Thymus (tissue), 14 donors: ENCODE measurements at places on chromosomes 12 and 14.

DNA sequence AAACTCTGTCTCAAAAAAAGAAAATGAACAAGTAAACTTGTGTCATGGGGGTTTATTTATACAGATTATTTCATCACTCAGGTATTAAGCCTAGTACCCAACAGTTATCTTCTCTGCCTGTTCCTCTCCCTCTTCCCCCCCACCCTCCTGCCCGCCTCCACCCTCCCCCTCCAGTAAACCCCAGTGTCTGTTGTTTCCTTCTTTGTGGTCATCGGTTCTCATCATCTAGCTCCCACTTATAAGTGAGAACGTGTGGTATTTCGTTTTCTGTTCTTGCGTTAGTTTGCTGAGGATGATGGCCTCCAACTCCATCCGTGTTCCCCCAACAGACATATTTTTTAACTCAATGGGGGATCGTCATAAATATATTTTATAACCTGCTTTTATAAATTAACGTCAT is 12.3 kb downstream of the IL31 start:
- no peak overlapping the region for H3K27ac ChIP-seq
- H3K4me1 ChIP-seq, result no peaks in the 10 kb centered on the region
- no peaks in the 10 kb centered on the region for H3K36me3 ChIP-seq
- no peaks in the 10 kb centered on the region for H3K27me3 ChIP-seq

GRCh38 chr12:58930770-58931324 is 10.5 kb upstream of the LRIG3 start:
- peak overlapping the region; percentile 43 for H3K27ac ChIP-seq
- H3K4me1 ChIP-seq, result no peaks in the 10 kb centered on the region
- no peak for DNase-seq
- no peak overlapping the region for H3K4me3 ChIP-seq
- H3K36me3 ChIP-seq, result no peaks in the 10 kb centered on the region
- no peaks in the 10 kb centered on the region for H3K27me3 ChIP-seq

DNA sequence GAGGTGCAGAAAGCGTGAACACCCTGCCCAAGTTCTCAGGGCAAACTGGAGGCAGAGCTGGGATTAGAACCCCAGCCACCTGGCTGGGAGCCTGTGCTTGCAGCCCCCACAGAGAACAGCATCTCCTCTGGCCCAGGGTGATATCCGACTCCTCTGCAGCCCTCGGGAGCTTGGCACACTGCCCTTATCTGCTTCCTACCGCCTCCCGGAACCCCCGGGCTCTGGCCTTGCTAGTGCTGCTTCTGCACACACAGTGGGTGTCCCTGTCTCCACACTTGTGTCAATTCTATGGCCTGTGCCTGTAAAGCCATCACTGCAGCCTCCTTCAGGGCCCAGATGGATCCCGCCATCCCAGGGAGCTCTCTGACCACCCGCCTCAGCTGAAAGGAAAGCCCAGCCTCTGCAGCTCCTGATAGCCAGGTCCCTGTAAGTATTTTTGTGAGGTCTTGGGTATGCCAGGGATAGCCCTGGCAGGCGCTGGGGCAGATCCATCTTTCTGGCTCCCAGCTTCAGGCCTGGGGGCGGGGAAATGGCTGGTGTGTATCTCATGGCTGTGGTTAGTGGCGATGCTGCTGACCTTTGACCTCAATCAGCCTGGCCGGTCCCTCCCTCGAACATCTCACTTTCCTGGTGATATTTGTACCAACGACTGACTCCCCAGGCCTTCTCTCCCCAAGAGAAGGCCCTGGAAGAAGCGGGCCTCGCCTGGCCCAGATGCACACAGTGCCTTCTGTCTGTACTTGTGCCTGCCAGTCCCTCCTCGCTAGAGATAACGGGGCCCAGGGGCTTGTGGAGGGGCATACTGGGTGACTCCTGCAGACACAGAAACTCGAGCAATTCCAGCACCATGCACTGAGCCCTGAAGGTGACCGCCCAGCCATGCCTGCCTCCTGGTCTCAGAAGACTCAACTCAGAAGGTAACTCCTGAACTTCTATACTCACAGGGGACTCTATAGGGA is 183.8 kb downstream of the CALM1 start:
- H3K4me3 ChIP-seq, result no peak overlapping the region
- no peaks in the 10 kb centered on the region for H3K4me1 ChIP-seq
- H3K27me3 ChIP-seq, result no peaks in the 10 kb centered on the region
- H3K27ac ChIP-seq, result no peak overlapping the region
- no peak for DNase-seq

DNA sequence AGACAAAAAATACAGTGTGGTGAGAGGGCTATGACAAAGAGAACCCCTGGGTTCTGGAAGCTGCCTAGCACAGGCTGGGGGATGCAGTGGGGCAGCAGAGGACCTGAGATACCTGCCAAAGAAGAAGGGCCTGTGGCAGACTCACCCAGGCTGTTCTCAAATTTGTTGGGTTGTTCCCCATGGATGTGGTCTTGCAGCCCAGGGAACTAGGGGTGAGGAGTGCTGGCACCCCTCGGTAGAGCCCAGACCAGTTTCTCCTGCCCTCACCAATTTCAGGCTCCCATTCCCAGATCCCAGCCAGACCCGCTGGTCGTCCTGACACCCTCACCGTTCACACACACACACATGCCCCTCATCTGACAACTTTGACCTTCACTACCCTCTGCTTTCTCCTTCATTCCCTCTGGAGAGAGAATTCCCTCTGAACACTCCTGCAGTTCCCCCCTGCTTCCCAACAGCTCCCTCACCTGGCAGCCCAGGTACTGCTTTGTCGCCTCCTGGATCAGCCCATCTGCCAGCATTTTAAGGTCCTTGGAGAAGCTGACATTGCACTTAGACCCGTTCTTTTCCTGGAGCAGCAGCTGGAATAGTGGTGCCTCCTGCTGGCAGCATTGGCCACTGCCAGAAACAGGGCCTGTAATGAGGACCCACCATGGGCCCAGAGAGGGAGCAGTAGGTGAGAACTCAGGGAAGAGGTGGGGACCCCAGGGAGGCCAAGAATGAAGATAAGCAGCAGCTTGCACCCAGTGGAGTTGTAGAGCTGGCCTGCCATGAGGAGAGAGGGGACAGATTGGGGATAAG is 5.9 kb upstream of the GDF11 start:
- DNase-seq, result no peak
- H3K4me1 ChIP-seq, result peaks cover 28% of the 10 kb centered on the region
- no peak overlapping the region for H3K4me3 ChIP-seq
- H3K36me3 ChIP-seq, result no peaks in the 10 kb centered on the region
- no peaks in the 10 kb centered on the region for H3K27me3 ChIP-seq
- H3K27ac ChIP-seq, result peak overlapping the region; percentile 87

- peaks cover 44% of the 10 kb centered on the region for H3K36me3 ChIP-seq
- no peak overlapping the region for H3K4me3 ChIP-seq
- no peaks in the 10 kb centered on the region for H3K27me3 ChIP-seq
- peaks cover 10% of the 10 kb centered on the region for H3K4me1 ChIP-seq
- H3K27ac ChIP-seq, result no peak overlapping the region
- DNase-seq, result no peak
These were observed 60.6 kb downstream of the LGMN start for GRCh38 chr14:92687681-92688433.

- no peak overlapping the region for H3K4me3 ChIP-seq
- H3K36me3 ChIP-seq, result no peaks in the 10 kb centered on the region
- H3K27me3 ChIP-seq, result no peaks in the 10 kb centered on the region
These were observed 43.9 kb downstream of the SSPN start for GRCh38 chr12:26239122-26239851.

- H3K36me3 ChIP-seq, result no peaks in the 10 kb centered on the region
- H3K4me1 ChIP-seq, result no peaks in the 10 kb centered on the region
- no peak overlapping the region for H3K4me3 ChIP-seq
- no peaks in the 10 kb centered on the region for H3K27me3 ChIP-seq
These were observed 11.3 kb downstream of the ACOT6 start for GRCh38 chr14:73623504-73624054.

- DNase-seq, result no peak
- no peaks in the 10 kb centered on the region for H3K4me1 ChIP-seq
- H3K27ac ChIP-seq, result no peak overlapping the region
- H3K4me3 ChIP-seq, result no peak overlapping the region
- no peaks in the 10 kb centered on the region for H3K27me3 ChIP-seq
- no peaks in the 10 kb centered on the region for H3K36me3 ChIP-seq
These were observed 133.9 kb upstream of the SCAF11 start for GRCh38 chr12:46124132-46124847.

DNA sequence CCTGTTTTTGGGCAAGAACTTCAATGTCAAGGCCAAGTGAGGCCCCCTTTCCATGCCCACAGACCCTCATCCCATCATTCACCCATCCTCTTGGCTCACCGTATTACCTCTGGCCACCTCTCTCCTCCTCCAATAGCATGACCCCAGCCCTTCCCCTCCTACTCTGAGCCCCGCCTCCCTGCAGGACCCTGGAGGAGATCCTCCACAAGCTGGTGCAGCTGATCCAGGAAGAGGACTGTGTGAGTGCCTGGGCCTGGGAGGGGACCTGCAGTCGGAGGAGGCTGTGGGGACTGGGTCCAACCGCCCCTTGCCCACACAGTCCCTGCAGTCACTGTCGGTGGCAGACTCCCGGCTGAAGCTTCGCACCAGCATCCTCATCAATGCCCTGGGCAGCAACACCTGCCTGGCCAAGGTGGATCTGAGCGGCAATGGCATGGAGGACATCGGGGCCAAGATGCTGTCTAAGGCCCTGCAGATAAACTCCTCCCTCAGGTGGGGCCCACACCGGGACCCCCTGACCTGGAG is 7.2 kb downstream of the CARMIL3 start:
- peaks cover 6% of the 10 kb centered on the region for H3K4me1 ChIP-seq
- no peak overlapping the region for H3K4me3 ChIP-seq
- H3K36me3 ChIP-seq, result no peaks in the 10 kb centered on the region
- H3K27me3 ChIP-seq, result peaks cover 4% of the 10 kb centered on the region

DNA sequence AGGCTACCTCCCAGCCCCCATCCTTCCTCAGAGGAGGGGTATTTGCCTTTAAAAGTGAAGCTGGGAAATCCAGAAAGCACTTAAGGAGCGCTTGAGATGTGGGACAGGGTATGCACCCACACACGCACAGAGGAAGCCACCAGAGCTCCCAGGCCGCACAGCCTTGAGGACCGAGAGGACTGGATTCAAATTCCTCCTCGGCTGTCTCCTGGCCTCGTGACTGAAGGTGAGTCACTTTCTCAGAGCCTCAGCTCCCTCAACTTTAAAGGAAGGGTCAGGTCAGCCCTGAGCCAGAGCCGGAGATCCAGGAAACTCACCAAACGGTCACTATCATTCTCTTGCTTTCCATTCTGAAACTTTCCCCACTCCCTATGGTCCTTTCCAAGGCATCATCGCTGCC is 37.6 kb downstream of the BCL11B start:
- no peak overlapping the region for H3K4me3 ChIP-seq
- DNase-seq, result no peak
- H3K27me3 ChIP-seq, result no peaks in the 10 kb centered on the region
- peaks cover 94% of the 10 kb centered on the region for H3K4me1 ChIP-seq
- H3K36me3 ChIP-seq, result peaks cover 78% of the 10 kb centered on the region

GRCh38 chr14:87896393-87897380 is 96.3 kb downstream of the GALC start:
- H3K4me1 ChIP-seq, result no peaks in the 10 kb centered on the region
- DNase-seq, result peak; percentile 10
- H3K27ac ChIP-seq, result no peak overlapping the region

GRCh38 chr12:48109424-48109823 is 3.5 kb upstream of the SENP1 start:
- H3K36me3 ChIP-seq, result no peaks in the 10 kb centered on the region
- no peak overlapping the region for H3K27ac ChIP-seq
- no peak overlapping the region for H3K4me3 ChIP-seq
- H3K27me3 ChIP-seq, result peaks cover 2% of the 10 kb centered on the region
- no peak for DNase-seq

DNA sequence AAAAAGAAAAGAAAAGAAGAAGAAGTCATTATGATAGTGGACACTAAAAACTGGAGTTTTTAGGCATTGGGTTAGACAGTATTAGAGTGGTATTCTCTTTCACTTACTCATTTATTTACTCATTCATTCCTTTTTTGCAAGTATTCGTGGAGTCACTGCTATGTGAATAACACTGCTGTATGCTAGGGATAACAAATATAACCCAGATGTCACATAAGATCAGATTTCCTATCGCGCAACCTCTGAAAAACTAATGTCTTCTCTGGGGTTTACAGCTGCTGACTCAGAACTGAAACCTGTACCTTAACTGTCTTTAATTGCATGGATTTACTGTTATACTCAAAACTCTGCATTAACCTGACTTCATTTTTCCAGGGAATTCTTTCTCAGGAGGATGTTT is 353.7 kb downstream of the LRIG3 start:
- no peak for DNase-seq
- H3K36me3 ChIP-seq, result no peaks in the 10 kb centered on the region
- no peaks in the 10 kb centered on the region for H3K4me1 ChIP-seq
- H3K4me3 ChIP-seq, result no peak overlapping the region
- no peak overlapping the region for H3K27ac ChIP-seq

DNA sequence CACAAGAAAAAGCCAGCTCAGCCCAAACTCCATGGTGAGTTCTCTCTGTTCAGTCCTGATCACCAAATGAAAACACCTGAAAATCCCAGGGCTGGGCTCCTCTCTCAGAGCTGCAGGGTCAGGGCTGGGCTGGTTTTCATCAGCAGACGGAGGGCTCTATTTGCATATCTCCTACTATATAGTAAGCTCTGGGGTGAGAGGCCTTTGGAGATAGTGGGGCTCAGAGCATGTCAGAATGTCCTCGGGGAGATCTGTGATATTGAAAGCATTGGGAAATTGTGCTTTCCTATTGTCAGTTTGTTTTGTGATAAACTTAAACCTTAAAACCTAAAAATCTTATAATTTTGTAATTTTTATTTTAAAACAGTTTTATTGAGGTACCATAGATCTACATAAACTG is 742.6 kb downstream of the TMEM121 start:
- H3K36me3 ChIP-seq, result no peaks in the 10 kb centered on the region
- no peak for DNase-seq
- H3K4me3 ChIP-seq, result peak overlapping the region; percentile 12
- peaks cover 17% of the 10 kb centered on the region for H3K4me1 ChIP-seq
- H3K27me3 ChIP-seq, result no peaks in the 10 kb centered on the region

GRCh38 chr12:6745741-6746525 is 7.0 kb downstream of the MLF2 start:
- peak; percentile 66 for DNase-seq
- peak overlapping the region; percentile 53 for H3K27ac ChIP-seq
- no peak overlapping the region for H3K4me3 ChIP-seq

GRCh38 chr12:21894792-21895595 is 46.2 kb downstream of the ABCC9 start:
- no peak for DNase-seq
- no peak overlapping the region for H3K4me3 ChIP-seq
- no peaks in the 10 kb centered on the region for H3K27me3 ChIP-seq
- no peaks in the 10 kb centered on the region for H3K4me1 ChIP-seq
- no peaks in the 10 kb centered on the region for H3K36me3 ChIP-seq

GRCh38 chr12:113748707-113749432 is 217.3 kb downstream of the RBM19 start:
- no peaks in the 10 kb centered on the region for H3K27me3 ChIP-seq
- no peaks in the 10 kb centered on the region for H3K4me1 ChIP-seq
- no peaks in the 10 kb centered on the region for H3K36me3 ChIP-seq

GRCh38 chr12:17077594-17077993 is 471.6 kb upstream of the LMO3 start:
- H3K4me1 ChIP-seq, result no peaks in the 10 kb centered on the region
- no peak for DNase-seq
- H3K4me3 ChIP-seq, result no peak overlapping the region
- H3K36me3 ChIP-seq, result no peaks in the 10 kb centered on the region
